HepG2 (cell line): ENCODE measurements at places on chromosomes 3 and 15. TPM values are rescaled to one million over a fixed set of nuclear protein-coding genes. Genes with fewer than 3 reads are reported as not detected.
A peak's percentile ranks its signal among the peaks of the same experiment; 100 is the strongest.

DNA sequence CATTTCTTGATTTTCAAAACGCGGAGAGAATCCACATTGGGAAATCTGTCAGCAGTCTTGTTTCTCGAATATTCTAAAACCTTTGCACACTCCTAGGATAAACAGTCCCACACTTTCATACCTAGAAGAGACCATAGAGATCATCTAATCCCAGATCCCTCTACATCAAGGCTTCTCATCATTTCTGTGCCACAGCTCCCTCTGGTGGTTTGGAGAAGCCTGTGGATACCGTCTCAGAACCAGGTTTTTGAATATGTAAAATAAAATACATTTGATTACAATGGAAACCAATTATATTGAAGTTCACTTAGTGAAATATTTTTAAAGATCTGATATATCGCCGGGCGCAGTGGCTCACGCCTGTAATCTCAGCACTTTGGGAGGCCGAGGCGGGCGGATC, 211.9 kb upstream of the GOLGA6L4 start:
- no peaks in the 10 kb centered on the region for H3K4me1 ChIP-seq
- H3K36me3 ChIP-seq = no peaks in the 10 kb centered on the region
- no peak overlapping the region for H3K4me3 ChIP-seq
- no peaks in the 10 kb centered on the region for H3K27me3 ChIP-seq

ANKRD63 gene
- total RNA-seq = not detected in 2 replicates

- no peaks in the 10 kb centered on the region for H3K4me1 ChIP-seq
- H3K27ac ChIP-seq = no peak overlapping the region
- DNase-seq = no peak
These were observed 928.0 kb upstream of the ALCAM start for GRCh38 chr3:104438706-104439105.

DNA sequence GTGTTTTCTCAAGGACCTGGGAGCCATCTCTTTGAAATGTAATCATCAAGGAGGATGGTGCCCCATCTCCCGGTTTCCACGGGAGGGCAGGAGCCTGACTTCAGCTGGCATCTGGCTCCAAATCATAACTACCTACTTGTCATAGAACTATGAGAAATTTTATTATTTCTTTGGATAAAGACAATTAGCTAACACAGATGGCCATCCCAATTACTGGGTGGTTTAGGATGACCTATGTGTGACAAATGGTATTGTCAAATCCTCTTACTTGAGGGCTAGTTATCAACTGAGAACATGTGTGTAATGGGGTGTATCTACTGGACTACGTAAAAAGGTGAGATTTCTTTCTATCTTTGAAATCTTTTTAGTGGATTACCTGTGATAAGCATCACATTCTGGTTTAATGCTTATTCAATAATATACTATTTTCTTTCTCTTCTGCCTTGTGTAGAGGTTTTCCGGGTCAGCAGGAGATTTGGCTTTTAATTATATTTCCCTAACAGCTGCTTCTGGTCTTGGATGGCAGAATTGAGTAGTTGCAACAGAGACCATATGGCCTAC, 15.3 kb upstream of the PARP14 start:
- no peak overlapping the region for H3K27ac ChIP-seq
- DNase-seq = no peak
- H3K27me3 ChIP-seq = no peaks in the 10 kb centered on the region
- no peaks in the 10 kb centered on the region for H3K36me3 ChIP-seq
- H3K4me1 ChIP-seq = peaks cover 16% of the 10 kb centered on the region
- H3K4me3 ChIP-seq = no peak overlapping the region

DNA sequence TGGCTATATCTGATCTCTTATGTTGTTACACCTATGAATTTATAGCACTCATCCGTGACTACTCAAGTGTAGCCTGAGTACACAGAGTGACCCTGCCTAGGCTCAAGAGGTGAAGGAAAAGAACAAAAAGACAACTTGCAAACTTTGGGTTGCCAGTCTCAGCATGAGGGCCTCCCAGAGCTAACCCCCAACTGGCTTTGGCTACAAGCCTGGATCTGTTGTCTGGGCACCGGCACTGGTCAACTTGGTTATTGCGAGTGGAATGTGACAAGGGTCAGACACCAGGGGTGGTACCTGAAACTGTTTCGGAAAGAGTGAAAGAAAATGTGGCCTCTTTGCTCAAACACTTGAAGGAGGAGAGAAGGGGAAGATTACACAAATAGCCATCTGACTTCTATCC, 49.5 kb upstream of the BCL6 start:
- no peak overlapping the region for H3K4me3 ChIP-seq
- peaks cover 10% of the 10 kb centered on the region for H3K4me1 ChIP-seq
- DNase-seq = no peak
- peaks cover 9% of the 10 kb centered on the region; the same call in 1 of the 3 replicates for H3K27me3 ChIP-seq
- H3K36me3 ChIP-seq = no peaks in the 10 kb centered on the region

PRSS50 gene
- not detected in 2 replicates for total RNA-seq

GRCh38 chr3:171044835-171045793, 18.6 kb upstream of the SLC2A2 start:
- peak overlapping the region; percentile 84 for H3K27ac ChIP-seq
- H3K4me1 ChIP-seq = peaks cover 67% of the 10 kb centered on the region
- H3K36me3 ChIP-seq = no peaks in the 10 kb centered on the region
- DNase-seq = peak; percentile 100

DNA sequence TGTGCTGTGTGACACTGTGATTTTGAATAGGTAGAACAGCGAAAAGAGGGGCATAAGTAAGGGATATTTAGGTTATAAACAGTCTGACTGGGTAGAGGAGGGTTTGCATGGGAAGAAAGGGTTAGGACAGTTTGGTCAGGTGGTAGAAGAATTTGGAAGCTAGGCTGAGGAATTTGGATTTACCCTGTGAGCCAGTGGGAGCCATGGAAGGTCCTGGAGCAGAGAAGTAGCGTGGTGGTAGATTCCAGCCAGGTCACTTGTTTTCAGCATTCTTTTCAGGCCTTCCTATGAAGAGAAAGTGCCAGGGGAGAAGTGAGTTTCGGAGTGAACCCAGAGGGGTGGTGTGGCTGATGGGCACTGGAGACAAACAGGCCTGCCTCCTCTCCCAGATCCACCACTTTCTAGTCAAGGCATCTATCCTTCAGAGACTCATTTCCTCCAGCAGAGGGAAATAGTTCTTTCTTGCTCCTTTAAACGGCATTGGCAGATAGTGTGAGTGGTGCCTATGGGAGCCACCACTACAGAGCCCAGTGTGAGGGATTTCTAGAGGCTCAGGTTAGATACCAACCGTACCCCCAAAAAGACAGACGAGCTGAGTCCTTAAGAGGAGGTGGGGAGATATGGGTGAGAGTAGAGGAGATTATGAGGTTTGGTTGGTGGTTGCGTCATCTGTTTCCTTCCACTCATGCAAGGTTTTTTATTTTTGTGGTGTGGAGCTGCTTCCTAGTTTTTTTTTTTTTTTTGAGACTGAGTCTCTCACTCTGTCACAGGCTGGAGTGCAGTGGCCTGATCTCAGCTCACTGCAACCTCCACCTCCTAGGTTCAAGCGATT, 21.2 kb downstream of the PXK start:
- no peaks in the 10 kb centered on the region; the same call in 1 of the 2 replicates for H3K4me1 ChIP-seq
- H3K4me3 ChIP-seq = no peak overlapping the region
- no peak for DNase-seq
- H3K27ac ChIP-seq = no peak overlapping the region
- no peaks in the 10 kb centered on the region for H3K36me3 ChIP-seq

GRCh38 chr15:93894438-93895036, 336.8 kb upstream of the MCTP2 start:
- no peak for DNase-seq
- H3K27me3 ChIP-seq = no peaks in the 10 kb centered on the region
- H3K4me1 ChIP-seq = no peaks in the 10 kb centered on the region
- no peak overlapping the region for H3K4me3 ChIP-seq
- no peaks in the 10 kb centered on the region for H3K36me3 ChIP-seq

DNA sequence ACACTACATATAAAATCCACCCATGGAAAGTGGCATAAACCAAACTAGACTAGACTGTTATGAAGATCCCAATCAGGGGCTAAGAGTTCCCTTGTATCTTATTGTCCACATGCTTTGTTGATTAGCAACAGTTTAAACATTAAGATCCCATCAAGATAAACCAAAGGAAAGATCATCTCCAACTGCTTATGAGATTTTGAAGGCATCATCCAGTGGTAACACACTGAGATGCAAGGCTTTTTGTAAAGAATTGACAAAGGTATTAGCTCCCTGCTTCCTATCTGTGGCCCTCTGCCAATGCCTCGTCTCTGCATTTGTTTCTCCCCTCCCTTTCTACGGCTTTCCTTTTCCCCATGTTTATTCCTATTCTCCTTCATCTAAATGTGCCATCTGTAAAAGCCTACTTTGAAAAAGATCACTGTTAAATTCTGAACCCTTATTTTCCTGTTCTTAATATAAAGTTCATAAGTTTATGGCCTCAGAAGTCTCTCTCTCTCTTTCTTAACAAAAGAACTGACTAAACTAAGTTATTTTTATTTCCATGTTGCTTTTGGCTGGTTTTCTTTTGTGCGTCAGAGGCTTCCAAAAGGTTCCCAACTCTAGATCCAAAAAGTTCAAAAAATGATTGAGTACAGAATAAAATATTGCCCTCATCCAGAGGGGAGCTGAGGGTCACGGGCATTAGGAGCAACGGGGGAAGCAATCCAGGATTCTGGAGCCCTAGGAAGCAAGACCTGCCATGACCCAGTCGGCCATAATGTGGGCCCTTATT, 5.5 kb downstream of the PLD1 start:
- H3K4me1 ChIP-seq = peaks cover 78% of the 10 kb centered on the region
- no peaks in the 10 kb centered on the region for H3K27me3 ChIP-seq
- DNase-seq = no peak
- H3K4me3 ChIP-seq = no peak overlapping the region

DNA sequence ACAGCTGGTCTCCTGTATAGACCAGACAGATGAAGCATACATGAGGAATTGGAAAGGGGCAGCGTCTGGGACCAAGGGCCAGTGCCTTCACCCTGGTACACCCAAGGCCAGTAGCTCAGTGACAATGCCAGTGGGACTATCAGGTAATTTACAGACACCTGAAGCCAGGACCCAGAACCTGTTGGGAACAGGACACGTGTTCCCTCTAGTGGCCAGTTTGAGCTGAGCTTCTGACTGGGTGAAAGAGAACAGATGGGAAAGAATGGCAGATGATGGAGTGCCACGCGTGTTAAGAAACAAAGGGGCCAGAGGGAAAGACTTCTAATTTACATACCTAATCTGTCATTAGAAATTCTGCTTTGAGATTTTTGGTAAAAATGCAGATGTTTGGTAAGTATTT, 5.1 kb upstream of the SLC25A38 start:
- no peaks in the 10 kb centered on the region for H3K36me3 ChIP-seq
- 0 out of 2 replicates have a peak, but pooled peaks cover 1% of the 10 kb centered on the region for H3K27me3 ChIP-seq
- no peak overlapping the region for H3K4me3 ChIP-seq
- peaks cover 22% of the 10 kb centered on the region for H3K4me1 ChIP-seq
- no peak overlapping the region for H3K27ac ChIP-seq

GRCh38 chr3:162338514-162338913, 841.9 kb downstream of the OTOL1 start:
- H3K4me1 ChIP-seq = no peaks in the 10 kb centered on the region
- H3K27me3 ChIP-seq = no peaks in the 10 kb centered on the region
- H3K4me3 ChIP-seq = no peak overlapping the region
- H3K36me3 ChIP-seq = no peaks in the 10 kb centered on the region
- H3K27ac ChIP-seq = no peak overlapping the region
- no peak for DNase-seq

GPR171 gene
- not detected in 2 replicates for total RNA-seq

GRCh38 chr3:189975391-189975990, 145.2 kb downstream of the P3H2 start:
- H3K36me3 ChIP-seq = no peaks in the 10 kb centered on the region
- no peak overlapping the region for H3K27ac ChIP-seq
- H3K4me1 ChIP-seq = no peaks in the 10 kb centered on the region
- DNase-seq = no peak
- H3K4me3 ChIP-seq = no peak overlapping the region

- no peaks in the 10 kb centered on the region for H3K4me1 ChIP-seq
- H3K4me3 ChIP-seq = no peak overlapping the region
- no peak overlapping the region for H3K27ac ChIP-seq
These were observed 214.4 kb upstream of the UBE2E1 start for GRCh38 chr3:23591374-23591773.

GRCh38 chr3:132037056-132037455, 2.2 kb upstream of the CPNE4 start:
- no peaks in the 10 kb centered on the region for H3K36me3 ChIP-seq
- H3K4me1 ChIP-seq = no peaks in the 10 kb centered on the region
- H3K27me3 ChIP-seq = no peaks in the 10 kb centered on the region
- no peak overlapping the region for H3K27ac ChIP-seq

DNA sequence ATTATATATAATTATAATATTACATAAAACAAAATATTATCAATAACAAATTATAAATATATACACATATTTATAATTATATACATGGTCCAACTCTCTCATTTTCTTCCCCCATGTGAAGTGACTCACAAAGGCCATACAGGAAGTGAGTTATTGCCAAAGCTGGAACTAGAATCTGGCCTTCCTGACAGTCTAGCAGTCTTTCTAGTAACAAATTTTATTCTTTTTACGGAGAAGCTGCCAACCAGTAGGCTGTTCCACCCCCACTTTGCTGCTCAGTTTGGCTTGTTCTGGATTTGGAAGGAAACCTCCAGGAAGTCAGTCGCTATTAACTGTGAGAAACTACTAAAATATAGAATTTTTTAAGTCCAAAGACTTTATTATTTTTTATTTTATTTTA, 79.6 kb downstream of the DHX36 start:
- H3K27ac ChIP-seq = no peak overlapping the region
- H3K36me3 ChIP-seq = no peaks in the 10 kb centered on the region
- no peak overlapping the region for H3K4me3 ChIP-seq
- no peak for DNase-seq
- no peaks in the 10 kb centered on the region for H3K27me3 ChIP-seq
- peaks cover 19% of the 10 kb centered on the region for H3K4me1 ChIP-seq

ADGRG7 gene
- total RNA-seq = not detected in 2 replicates

DNA sequence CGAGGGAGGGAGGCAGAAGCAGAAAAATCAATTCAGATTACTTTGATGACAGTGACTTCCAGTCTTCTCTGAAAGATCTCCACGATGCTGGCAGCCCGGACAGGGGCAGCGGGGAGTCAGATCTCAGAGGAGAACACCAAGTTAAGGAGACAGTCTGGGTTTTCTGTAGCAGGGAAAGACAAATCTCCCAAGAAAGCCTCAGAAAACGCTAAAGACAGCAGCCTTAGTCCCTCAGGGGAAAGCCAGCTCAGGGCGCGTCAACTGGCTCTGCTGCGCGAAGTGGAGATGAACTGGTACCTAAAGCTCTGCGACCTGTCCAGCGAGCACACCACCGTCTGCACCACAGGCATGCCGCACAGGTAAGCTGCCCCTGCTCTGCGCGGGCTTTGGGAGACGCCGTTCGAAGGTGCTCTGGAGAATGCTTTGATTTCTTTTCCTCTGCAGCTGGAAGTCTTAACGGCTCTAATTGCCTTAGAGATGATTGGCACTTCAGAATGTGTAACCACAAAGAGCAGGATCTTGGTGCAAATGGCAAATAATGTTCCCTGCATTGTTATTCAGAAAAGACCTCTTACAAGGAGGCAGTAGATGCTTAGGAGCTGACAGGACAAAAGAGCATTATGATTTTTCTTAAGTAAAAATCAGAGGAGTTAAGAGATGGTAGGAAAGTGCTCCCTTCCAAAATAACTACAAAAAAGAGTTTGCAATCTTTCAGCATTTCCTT, at the start of gene KCNAB1:
Gene KCNAB1 (plus strand): TSS at position 51 of the 724 bp plus-strand sequence.
- H3K4me3 ChIP-seq = no peak within 1 kb of the TSS
- DNase-seq = no peak
- no peaks in the 10 kb centered on the region for H3K4me1 ChIP-seq
- no peaks in the 10 kb centered on the region; the same call in 1 of the 2 replicates for H3K27me3 ChIP-seq
